ENCODE measurements at places on chromosomes 7 and 10.

- no peak for DNase-seq
Observed at GRCh38 chr7:72394016-72394415, 18.1 kb downstream of the CALN1 start.

- DNase-seq: no peak
Observed at GRCh38 chr7:47147213-47147631, 434.7 kb downstream of the TNS3 start.

GRCh38 chr7:71135116-71135515 is 3.2 kb downstream of the GALNT17 start:
- no peak for DNase-seq

GRCh38 chr7:106225856-106226255 is 58.9 kb downstream of the NAMPT start:
- DNase-seq: no peak

DNA sequence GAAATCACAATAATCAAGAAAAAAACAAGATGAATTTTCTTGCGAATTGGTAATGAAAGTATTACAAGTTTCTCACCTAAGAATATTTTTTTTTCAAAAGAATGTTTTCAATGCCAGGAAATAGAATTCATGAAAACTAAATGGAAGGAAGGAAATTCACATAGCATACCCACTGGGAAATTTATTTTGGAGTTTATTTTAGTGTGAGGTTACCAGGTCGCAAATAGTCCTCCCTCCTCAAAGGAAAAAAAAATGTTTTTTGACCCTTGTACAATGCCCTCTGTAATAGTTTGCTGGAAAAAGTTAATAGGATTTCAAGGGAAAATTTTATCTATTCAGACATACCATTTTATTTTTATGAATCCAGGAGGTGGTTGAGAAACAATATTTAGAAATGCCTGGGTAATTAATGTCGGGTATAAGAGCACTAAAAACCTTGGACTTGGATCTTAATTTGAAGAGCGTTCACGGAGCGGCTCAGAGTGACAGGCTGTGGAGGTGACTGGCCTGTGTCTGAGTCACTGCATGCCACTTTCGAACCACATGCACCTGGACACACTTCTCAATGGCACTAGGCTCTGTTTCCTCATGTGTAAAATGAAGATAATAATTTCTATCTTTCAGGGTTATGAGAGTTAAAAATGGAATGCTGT is 28.2 kb downstream of the CUBN start:
- DNase-seq: no peak

GRCh38 chr7:85023066-85023712 is 163.7 kb downstream of the SEMA3D start:
- DNase-seq: no peak

DNA sequence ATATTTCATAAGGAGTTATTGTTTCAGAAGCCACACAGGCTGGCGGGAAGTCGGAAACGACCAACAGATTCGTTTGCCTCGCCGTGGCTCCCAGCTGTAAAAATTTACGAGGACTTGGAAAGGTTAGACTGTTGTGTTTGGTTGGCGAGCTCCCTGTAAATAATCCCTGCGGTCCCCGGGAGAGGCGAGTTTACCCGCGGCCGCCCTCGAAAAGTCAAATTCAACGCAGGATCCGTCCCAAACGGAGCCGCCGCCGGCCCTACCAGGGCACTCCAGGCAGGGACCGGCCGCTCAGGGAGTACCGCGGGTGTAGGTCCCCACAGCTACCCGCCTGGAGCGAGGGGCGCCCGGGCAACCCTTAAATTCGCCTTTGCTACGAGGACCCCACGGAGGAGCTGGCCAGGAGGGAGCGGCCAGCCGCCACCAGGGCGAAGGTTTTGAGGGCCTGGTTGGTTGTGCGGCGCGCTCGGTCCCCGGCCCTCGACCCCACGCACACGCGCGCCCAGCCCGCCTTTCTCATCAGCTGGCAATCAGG is 726 bp upstream of the HOXA9 start:
- DNase-seq: no peak

DNA sequence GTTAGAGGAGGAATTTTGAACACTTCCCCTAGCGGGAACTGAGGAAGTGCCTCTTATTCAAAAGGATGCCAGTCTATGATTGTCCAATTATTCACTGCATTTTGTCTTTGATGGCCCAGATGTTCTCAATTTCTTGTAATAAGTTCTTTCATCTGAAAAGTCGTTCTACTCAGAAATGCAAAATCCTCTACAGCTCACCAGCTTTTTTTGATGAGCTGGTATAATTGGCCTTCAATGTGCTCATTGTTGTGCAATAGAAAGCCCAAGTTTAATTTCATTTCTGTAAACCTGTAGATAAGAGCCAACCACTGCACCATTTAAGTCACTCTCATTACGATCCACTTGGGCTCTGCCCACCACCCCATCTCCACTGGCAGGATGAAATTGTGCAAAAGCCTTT is 978.7 kb upstream of the AUTS2 start:
- no peak for DNase-seq

DNA sequence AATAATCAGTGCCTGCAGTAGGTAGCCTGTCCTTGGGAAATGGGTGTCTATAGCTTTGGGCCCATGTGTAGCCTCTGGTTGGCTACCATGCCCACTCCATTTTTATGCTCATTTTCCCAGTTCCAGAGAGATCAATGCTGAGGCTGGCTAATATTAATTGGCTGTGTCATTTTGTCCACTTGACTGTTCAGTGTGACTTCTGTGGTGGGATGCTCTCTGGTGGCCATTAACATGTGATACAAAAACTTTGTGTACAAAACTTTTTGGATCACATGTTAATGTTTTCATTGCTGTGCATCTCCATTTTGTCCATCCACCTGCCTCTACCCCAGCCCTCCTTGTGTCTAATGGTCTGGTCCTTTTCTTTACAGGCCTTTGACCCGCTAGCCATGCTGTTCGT is 22.7 kb downstream of the VIM start:
- DNase-seq: no peak

- DNase-seq: no peak
Observed at GRCh38 chr10:79981450-79982361, 32.8 kb upstream of the SFTPD start.

DNA sequence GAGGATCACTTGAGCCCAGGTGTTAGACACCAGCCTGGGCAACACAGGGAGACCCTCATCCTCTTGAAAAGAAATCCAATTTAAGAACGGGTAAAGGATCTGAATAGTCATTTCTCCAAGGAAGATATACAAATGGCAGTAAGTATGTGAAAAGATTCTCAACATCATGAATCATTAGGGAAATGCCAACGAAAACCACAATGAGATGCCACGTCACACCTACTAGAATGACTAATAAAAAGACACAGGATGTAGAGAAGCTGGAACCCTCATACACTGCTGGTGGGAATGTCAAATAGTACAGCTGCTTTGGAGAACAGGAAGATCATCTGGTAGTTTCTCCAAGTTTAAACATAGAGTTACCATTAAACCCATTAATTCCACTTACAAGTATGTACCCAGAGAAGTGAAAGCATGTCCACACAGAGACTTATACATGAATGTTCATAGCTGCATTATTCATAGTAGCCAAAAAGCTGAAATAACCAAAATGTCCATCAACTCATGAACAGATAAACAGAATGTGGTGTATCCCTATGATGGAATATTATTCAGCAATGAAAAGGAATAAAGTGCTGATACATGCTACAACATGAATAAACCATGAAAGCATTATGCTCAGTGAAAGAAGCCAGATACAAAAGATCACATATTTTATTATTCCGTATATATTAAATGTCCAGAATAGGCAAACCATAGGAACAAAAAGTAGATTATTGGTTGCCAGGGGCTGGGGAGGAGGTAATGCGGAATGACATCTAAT is 13.1 kb upstream of the ZMIZ2 start:
- DNase-seq: no peak

- DNase-seq: no peak
Observed at GRCh38 chr10:89838044-89838615, 136.7 kb downstream of the KIF20B start.

- DNase-seq: no peak
Observed at GRCh38 chr10:50254479-50254878, 3.2 kb upstream of the ASAH2 start.

DNA sequence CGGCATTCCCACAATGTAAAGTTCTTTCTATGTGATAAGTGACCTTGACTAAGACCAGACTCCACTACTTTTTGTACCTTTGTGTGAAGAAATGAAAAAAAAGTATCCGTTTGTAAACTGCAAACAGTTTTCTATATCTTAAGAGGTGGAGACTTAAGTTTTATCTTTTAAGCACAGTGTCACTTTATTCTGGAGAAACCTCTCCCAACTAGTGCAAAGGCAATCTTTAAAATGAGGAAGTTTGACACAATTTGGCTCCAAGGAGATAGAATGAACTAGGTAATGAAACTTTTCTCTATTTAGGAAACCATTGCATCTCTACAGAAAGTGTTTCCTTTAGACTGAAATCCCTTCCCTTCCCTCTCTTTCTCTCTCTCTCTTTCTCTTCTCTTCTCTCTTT is 122.9 kb downstream of the SAMD9 start:
- DNase-seq: no peak

DNA sequence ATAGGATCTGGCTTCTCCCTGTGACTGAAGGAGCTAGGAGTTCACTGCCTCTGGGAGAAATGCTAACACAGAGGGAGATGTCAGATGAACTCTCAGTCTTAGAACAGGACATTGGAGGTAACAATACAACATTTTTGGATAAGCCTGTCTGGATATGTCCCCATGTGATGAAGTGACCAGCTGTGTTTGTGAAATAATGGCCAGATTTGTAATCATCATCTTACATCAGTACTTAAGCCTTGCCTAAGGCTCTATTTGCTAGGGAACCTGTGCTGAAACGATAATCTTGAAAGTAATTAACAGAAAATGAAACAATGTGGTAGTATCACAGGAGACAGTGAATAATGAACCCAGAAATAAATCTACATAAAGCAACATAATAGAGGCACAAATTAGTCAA is 56.2 kb downstream of the CRPPA start:
- DNase-seq: no peak

- peak; percentile 72 for DNase-seq
Observed at GRCh38 chr10:123301077-123301857, 147.1 kb downstream of the BUB3 start.

DNA sequence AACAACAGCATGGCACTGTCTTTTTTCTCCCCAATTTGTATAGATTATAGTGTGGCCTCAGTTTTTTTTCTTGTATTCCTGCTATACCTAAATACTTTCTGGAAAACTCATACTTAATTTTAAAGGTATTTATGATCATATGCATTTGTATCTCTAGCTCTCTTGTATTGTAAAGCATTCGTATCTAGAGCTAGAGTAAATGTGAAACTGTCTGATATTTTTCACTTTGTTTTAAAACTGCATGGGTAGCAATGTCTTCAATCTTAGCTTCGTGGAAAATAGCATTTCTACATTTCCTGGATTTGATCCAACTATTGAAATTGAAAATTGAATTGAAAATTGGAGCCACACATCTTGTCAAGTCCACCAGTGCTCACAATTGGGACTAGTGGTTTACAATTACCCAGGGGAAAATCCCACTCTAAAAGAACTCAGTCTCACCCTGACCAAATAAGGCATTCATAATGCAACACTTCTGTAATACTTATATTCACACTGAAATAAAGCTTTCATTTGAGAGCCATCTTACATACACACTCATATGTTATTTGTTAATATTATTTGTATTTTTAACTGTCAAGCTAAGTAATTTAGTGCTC is 51.3 kb upstream of the KLF6 start:
- DNase-seq: no peak

- no peak for DNase-seq
Observed at GRCh38 chr10:122733931-122734665, 34.5 kb upstream of the C10orf120 start.

- no peak for DNase-seq
Observed at GRCh38 chr10:88618496-88618895, 31.9 kb downstream of the LIPJ start.

GRCh38 chr7:16399265-16399831 is 22.0 kb downstream of the CRPPA start:
- DNase-seq: no peak

- no peak for DNase-seq
Observed at GRCh38 chr10:78950656-78951587, 117.8 kb upstream of the ZMIZ1 start.

DNA sequence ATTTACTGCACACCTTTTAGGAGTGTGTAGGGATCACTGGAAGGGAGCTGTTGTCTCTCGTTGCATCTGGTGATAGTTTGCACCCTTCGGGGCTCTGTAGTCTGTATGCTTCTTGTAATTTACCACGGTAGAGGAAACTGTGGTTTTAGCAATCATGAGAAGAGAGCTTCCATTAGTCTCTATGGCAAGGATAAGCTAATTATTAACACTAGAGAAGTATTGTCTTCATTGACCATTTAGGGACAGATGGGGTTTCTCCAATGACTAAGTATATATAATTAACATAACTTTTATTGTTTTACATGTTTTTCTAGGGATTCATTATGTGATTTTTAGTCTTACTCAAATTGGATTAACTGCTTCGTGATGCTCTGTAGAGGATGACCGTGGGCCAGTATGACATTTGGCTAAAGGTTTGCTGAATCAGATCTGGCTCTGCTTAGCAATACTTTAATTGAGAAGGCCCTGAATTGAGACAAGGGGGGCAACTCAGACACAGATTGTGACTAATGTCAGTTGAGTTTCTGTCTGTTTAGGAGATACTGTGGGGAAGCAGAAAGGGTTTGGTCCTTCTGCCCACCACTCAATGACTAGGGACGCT is 8.7 kb downstream of the SLC18A2 start:
- no peak for DNase-seq

- DNase-seq: no peak
Observed at GRCh38 chr10:123754123-123754522, 88.0 kb downstream of the GPR26 start.

DNA sequence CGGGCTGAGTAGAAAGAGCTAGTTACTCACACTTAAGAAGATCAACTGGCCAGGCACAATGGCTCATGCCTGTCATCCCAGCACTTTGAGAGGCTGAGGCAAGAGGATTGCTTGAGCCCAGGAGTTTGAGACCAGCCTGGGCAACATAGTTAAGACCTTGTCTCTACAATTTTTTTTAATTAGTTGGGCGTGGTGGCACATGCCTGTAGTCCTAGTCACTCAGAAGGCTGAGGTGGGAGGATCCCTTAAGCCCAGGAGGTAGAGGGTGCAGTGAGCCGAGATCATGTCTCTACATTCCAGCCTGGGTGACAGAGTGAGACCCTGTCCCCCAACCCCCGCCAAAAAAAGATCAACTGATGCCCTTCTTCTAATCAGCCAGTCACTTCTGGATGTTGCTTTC is 74.6 kb upstream of the ATP6V0A4 start:
- DNase-seq: no peak

- DNase-seq: no peak
Observed at GRCh38 chr10:122323189-122323588, 51.3 kb upstream of the PLEKHA1 start.

- DNase-seq: no peak
Observed at GRCh38 chr10:48514916-48515315, 90.0 kb downstream of the ARHGAP22 start.

DNA sequence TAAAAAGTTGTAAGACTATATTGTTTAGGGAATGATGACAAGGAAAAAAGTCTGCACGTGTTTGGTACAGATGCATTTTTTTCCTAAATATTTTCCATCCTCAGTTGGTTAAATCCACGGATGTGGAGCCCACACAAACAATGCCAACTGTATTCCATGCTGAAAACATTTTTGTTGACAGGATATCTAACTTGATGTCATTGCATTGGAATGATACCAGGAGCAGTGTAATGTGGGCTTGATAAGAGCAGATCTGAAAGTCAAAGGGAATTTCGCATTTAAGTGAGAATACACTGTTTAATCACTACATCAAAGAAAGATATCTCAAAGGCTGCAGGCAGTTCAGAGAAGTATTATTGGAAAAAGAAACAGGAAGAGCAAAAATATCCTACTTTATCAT is 49.5 kb upstream of the TMEM140 start:
- DNase-seq: no peak
